ENCODE measurements at places on chromosomes 2 and 18. TPM values are rescaled to one million over a fixed set of nuclear protein-coding genes. Genes with fewer than 3 reads are reported as not detected.

CFAP210 gene
- not detected for total RNA-seq

CXCR2 gene
- not detected for total RNA-seq

CUL3 gene
- total RNA-seq: 46.5 TPM

SCN2A gene
- under 0.01 TPM for total RNA-seq

INHBB gene
- total RNA-seq: 0.07 TPM

TEKT4 gene
- not detected for total RNA-seq

FSHR gene
- not detected for total RNA-seq

POTEJ gene
- total RNA-seq: not detected

PLCD4 gene
- 0.60 TPM for total RNA-seq

CPS1 gene
- 1.5 TPM for total RNA-seq

ANKRD30B gene
- not detected for total RNA-seq

NT5DC4 gene
- total RNA-seq: not detected

All from mammary microvascular endothelial cell (primary cell).